LHCN-M2 (cell line): ENCODE measurements at places on chromosomes 6 and 20. TPM values are rescaled to one million over a fixed set of nuclear protein-coding genes. Genes with fewer than 3 reads are reported as not detected.

- DNase-seq, result no peak
Measured at GRCh38 chr6:138821519-138821918, 25.6 kb downstream of the ECT2L start.

- no peak for DNase-seq
Measured at GRCh38 chr20:62751551-62752150, 43.0 kb downstream of the NTSR1 start.

DNA sequence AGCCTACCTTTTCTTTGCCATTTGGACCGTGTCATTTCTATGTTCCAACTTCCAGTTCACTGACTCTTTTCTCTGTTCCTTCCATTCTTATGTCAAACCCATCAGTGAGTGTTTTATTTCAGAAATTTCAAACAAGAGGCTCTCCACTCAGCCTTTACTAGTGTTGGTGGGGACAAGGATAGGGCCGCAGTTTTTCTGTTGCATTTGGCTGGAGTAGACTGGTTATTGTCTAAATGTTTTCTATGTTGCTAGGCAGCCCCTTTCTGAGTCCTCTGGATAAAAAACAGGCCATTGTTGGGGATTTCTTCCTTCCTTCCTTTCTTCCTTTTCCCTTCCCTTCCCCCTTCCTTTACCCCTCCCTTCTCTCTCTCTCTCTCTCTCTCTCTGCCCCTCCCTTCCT lies 288.6 kb downstream of the PRKN start:
- no peak for DNase-seq

- DNase-seq, result no peak
Measured at GRCh38 chr6:146881228-146882181, 282.7 kb downstream of the ADGB start.

- DNase-seq, result peak; percentile 20
Measured at GRCh38 chr6:166904101-166904746, 52.1 kb downstream of the RNASET2 start.

- no peak for DNase-seq
Measured at GRCh38 chr6:149081281-149081680, 236.2 kb upstream of the TAB2 start.

- DNase-seq, result peak; percentile 51
Measured at GRCh38 chr20:45993197-45993951, 15.3 kb upstream of the MMP9 start.

- peak; percentile 84 for DNase-seq
Measured at GRCh38 chr6:80438772-80439171, 332.3 kb downstream of the BCKDHB start.

GRCh38 chr6:92962846-92963245 lies 456.5 kb downstream of the EPHA7 start:
- no peak for DNase-seq

- DNase-seq, result no peak
Measured at GRCh38 chr6:136566851-136567250, 16.6 kb upstream of the MAP7 start.

DNA sequence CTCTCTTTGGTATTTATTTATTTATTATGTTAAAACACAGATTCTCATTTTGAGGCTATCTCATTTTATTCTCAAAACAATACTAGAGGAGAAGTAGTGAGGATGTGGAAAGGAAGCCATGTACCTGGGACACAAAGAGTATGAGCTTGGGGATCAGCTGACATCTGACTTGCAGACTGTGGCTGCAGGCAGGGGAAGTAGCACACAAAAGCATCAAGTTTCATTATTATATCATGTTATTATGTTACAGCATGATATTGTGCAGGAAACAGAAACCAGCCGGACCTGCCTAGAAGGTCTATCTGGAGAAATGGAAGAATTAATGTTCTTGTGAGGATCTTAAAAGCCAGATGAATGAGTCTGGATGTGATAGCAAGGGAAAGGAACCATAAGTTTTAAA lies 248.2 kb downstream of the KHDC1L start:
- DNase-seq, result peak; percentile 41

GRCh38 chr20:47568019-47568418 lies 66.3 kb downstream of the NCOA3 start:
- DNase-seq, result peak; percentile 78

DNA sequence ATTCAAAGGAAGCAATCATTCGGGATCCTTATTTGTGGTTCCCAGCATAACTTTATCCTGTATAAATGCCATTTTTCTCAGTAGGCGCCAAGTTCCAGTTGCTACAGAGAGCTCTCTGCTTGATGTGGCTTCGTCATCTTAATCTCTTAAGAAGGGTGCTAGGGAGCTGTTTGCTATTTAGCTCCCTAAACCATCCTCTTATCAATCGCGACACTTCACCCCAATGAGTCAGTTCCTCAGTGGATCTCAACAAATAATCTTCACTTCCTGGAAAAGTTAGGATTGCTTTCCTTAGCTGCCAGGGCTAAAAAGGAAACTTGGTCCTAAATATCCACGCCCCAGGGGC lies 1.3 kb upstream of the NKAIN2 start:
- DNase-seq, result no peak

- no peak for DNase-seq
Measured at GRCh38 chr6:26086211-26086610, 1.0 kb upstream of the HFE start.

- peak; percentile 64 for DNase-seq
Measured at GRCh38 chr6:130681028-130681427, 146.2 kb upstream of the SMLR1 start.

- DNase-seq, result no peak
Measured at GRCh38 chr6:71476872-71477271, 188.3 kb downstream of the OGFRL1 start.

- DNase-seq, result no peak
Measured at GRCh38 chr20:57397693-57398108, 6.5 kb downstream of the RBM38 start.

DNA sequence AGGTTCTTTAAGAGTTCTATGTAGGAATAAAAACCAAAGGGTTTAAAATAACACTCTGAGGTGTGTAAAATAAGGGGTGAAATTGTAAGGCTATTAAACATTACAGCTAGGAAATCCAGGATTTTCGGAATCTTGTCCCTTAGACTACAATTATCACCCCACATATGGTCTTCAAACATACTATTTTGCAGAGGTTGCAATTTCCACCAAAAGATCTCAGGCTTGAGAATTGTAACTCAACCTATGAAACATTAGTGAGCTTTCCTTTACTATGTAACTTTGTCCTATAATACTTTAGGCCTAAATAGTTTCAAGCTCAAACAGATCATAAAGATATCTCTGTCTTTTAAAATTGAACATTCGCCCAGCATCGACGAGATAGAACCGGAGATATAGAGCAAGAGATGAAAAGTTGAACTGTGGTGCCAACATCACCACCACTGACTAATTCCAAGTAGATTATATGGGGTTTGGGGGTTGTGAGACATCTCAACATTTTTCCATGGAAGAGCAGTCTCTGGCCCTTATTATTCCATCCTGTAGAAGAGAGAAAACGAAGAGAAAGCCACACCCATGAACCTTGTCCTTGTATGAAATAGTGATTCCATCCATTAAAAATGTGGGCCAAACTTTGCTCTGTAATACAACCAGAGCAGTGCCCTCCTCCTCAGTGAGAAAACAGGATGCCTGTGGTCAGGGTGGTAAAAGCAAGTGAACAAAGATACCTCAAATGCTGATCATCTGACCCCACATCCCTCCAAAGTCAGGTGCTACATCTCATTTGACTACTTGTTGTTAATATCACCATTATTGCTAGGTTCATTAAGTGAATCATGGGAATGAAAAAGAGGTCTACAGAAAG lies 284.5 kb upstream of the GJE1 start:
- peak; percentile 46 for DNase-seq

DNA sequence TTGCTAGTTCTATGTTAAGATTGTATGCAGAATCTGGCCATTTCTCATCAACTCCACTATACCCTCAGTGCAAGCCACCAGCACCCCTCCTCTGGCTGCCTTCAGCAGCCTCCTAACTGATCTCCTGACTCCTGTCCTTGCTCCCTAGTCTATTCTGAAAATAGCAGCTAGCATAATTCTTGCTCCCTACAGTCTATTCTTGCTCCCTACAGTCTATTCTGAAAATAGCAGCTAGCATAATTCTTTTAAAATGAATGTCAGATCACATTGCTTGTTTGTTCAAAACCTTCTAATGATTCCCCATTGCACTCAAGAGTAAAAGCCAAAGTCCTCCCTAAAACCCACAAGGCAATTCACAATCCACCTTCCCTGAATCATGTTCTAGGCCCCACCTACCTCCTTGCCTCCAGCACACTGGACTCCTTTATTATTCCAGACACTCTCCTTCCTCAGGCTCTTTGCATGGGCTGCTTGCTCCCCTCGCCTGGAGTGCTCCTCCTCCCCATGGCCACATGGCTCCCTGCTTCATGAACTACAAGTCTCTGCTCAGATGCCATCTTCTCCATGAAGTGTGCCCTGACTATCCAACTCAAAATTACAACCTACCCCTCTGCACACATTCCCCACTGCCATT lies 164.2 kb upstream of the TNFAIP3 start:
- DNase-seq, result no peak

GRCh38 chr6:88870717-88871330 lies 92.6 kb downstream of the RNGTT start:
- peak; percentile 59 for DNase-seq

DNA sequence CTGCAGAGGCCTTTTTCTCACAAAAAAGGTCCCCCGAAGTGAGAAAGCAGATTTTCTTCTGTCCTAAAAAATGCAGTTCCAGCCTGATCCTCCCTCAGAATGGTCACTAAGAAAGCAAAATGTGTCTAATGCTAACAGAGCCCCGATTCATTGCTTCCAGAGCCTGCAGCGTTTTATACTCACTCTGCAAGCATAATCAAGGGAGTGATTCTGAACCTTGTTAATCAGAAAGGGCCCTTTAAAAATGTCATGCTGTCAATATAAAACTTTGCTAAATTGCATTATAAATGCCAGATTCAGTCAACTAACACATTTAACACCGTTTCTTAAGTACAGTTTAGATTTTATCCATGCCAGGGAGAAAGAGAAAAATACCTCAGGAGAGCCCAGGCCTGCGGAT lies 202.8 kb downstream of the CD83 start:
- DNase-seq, result no peak

DNA sequence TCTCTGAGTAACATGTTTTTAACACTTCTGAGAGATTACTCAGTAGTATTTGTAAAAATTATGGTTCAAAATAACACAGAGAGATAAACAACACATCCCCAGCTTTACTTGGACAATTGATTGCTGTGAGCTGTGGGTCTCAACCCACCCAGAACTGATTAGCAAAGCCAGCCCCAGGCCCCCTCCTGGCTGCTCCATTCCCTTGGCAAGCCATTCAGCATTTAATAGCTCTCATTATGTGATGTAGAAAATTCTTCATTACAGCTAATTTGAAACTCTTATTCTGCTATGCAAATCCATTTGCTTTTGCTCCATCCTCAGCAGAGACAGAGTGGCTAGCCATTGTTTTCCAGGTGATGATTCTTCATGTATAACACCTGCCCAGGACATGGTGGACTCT lies 16.6 kb upstream of the SIRT5 start:
- DNase-seq, result no peak

GRCh38 chr6:46323312-46323965 lies 152.7 kb upstream of the ENPP5 start:
- DNase-seq, result peak; percentile 98

- DNase-seq, result no peak
Measured at GRCh38 chr6:88449770-88450169, 283.6 kb upstream of the CNR1 start.

DNA sequence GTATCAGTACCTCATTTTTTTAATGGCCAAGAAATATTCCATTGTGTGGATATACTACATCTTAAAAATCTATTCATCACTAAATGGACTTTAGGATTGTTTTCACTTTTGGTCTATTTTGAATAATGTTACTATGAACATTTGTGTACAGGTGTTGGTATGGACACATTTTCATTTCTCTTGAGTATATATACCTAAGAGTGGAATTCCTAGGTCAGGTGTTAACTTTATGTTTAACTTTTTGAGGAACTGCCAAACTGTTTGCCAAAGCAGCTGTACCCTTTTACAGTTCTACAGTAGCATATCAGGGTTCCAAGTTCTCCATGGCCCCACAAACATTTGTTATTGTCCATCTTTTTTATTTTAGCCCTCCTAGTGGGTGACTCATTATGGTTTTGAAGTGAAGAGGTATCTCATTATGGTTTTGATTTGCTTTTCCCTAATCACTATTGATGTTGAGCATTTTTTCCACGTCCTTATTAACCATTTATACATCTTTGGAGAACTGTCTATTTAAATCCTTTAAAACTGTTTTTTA lies 28.2 kb downstream of the DSTN start:
- peak; percentile 64 for DNase-seq

DNA sequence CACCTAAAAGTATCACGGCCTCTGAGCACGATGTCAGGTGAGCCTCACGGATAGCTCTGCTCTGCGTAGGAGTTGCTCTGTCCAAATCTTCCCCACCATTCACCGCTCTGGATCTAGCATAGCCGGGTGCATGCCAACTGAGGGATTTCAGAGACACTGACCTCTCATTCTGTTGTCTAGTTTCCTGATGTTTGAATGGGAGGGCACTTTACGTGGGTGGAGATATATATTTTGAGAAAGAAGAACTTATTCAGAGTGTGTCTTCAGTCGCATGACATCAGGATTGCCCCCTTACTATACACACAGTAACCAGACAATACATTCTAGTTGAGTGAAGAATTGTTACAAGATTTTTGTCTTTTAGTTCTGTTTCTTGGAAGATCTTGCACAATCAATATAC lies 96.5 kb upstream of the CITED2 start:
- DNase-seq, result no peak

- DNase-seq, result peak; percentile 28
Measured at GRCh38 chr20:1397710-1398109, 4.9 kb upstream of the FKBP1A start.

DNA sequence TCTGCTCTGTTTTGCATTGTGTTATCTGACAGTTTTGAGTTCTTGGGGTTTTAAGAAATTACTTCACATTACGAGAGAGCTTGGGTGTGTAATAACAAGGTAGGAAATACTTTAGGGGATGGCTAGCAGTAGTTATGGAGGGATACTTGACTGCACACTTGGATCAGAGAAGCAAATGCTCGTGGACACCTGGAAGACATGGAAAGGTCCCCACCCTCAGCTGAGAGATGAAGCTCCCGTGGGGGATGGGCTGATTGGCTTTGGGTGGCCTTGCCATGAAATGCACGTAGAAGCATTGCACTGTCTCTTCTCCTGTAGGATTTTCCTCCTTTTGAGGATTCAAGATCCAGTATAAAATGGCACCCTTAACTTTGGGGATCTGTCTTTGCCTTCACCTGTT lies 61.5 kb upstream of the UNC93A start:
- DNase-seq, result no peak

Gene FAM162B
- not detected in 2 replicates for total RNA-seq

Gene CCN6
- not detected in 2 replicates for total RNA-seq

Gene TREM1
- total RNA-seq, result 0.32 and 0.52 TPM in 2 replicates

Gene C20orf144
- total RNA-seq, result 0.06 and 0.11 TPM in 2 replicates

Gene MAP7
- 0.06 TPM in 2 replicates for total RNA-seq

Gene RSPH4A
- total RNA-seq, result 0.26 and 0.57 TPM in 2 replicates

Gene TMEM170B
- total RNA-seq, result 0.77 and 1.3 TPM in 2 replicates

Gene SAMD5
- total RNA-seq, result 2.2 and 4.0 TPM in 2 replicates

Gene BAK1
- total RNA-seq, result 18.5 and 19.3 TPM in 2 replicates

Gene PAX1
- not detected in 2 replicates for total RNA-seq

Gene PACRG
- total RNA-seq, result 0.75 TPM in 1 of 2 replicates, not detected in the other

Gene ACTL10
- total RNA-seq, result 0.11 and 0.96 TPM in 2 replicates

Gene EYA4
- 12.1 and 13.0 TPM in 2 replicates for total RNA-seq

Gene CLIC5
- total RNA-seq, result not detected in 2 replicates

Gene MOCS1
- total RNA-seq, result 13.5 and 13.9 TPM in 2 replicates
